ENCODE measurements at places on chromosomes 16 and 17.

DNA sequence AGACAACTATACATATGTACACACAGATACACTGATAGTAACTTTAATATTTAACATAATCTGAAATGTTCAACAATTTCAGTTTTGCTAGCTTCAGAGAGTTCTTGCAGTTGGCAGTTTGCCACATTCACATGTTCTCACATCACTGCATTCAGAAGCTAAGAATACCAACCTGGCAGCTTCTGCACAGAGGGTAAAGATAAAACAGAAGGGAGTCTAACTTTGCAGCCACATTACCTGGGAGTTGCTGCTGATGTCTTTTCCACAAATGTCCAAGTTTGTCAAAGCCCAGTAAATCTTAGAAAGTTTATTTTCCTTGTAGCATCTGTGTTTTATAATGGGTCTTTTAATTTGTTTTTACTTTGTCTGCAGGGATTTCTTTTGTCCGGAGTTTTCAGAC, 332.0 kb downstream of the BCAS3 start:
- DNase-seq, result no peak

- DNase-seq, result no peak
Observed at GRCh38 chr17:39169518-39169917, 3.6 kb upstream of the ARL5C start.

GRCh38 chr17:13671771-13672170, 70.0 kb upstream of the HS3ST3A1 start:
- no peak for DNase-seq

- no peak for DNase-seq
Observed at GRCh38 chr17:39508987-39509386, 47.7 kb downstream of the CDK12 start.

DNA sequence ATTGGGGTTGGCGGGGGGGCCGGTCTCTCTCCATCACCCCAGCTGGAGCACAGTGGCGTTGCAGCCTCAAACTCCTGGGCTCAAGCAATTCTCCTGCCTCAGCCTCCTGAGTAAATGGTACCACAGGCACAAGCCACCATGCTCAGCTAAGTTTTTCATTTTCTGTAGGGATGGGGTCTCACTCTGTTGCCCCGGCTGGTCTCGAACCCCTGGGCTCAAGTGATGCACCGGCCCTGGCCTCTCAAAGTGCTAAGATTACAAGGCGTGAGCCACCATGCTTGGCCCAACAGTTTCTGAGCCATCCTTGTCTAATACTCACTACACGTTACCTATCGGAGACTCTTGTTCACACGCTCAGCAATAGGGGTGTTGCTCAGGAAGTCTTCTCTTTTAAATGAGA, 11.6 kb downstream of the WDR59 start:
- DNase-seq, result no peak

DNA sequence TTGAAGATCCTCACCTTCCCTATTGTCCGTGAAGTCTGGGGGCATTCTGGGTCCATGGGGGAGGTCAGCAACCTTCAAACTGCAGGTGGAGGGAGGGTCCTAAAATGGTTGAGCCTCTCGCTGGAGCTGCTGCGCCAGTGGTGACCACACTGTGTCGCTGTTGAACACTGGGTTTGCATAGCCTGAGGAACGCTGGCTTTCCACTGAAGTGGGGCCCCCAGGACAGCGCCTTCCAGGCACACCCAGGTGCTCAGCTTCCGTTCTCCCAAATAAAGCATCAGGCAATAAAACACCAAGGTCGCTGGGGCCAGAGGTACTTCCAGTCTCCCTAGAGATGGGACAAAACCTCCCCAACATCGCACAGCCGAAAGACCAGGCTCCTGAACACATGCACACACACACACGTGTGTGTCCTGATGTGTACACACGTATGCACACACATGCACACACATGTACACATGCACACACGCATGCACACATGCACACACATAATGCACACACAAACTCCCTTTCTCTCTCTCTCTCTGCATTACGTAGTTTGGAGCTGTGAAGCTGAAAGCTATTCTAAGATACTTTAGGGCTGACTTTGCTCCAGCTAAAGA, 120.6 kb downstream of the IRF8 start:
- no peak for DNase-seq

- DNase-seq, result no peak
Observed at GRCh38 chr17:47687328-47687690, 6.7 kb upstream of the TBKBP1 start.

- DNase-seq, result no peak
Observed at GRCh38 chr16:66484453-66485213, 57.5 kb downstream of the BEAN1 start.

DNA sequence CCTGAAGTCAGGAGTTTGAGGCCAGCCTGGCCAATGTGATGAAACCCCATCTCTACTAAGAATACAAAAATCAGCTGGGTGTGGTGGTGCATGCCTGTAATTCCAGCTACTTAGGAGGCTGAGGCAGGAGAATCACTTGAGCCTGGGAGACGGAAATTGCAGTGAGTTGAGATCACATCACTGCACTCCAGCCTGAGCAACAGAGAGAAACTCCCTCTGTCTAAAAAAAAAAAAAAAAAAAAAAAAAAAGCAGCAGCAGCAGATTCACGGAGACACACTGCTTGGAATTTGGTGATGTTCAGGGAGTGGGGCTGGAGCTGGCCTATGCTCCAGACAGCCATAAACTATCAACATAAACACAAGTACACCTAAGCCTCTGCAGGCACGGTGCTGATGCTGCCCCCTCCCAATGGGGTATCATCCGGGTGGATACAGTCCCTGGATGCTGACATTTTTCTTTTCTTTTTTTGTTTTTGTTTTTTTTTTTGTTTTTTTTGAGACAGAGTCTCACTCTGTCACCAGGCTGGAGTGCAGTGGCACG, 39.6 kb upstream of the RHOT1 start:
- no peak for DNase-seq

DNA sequence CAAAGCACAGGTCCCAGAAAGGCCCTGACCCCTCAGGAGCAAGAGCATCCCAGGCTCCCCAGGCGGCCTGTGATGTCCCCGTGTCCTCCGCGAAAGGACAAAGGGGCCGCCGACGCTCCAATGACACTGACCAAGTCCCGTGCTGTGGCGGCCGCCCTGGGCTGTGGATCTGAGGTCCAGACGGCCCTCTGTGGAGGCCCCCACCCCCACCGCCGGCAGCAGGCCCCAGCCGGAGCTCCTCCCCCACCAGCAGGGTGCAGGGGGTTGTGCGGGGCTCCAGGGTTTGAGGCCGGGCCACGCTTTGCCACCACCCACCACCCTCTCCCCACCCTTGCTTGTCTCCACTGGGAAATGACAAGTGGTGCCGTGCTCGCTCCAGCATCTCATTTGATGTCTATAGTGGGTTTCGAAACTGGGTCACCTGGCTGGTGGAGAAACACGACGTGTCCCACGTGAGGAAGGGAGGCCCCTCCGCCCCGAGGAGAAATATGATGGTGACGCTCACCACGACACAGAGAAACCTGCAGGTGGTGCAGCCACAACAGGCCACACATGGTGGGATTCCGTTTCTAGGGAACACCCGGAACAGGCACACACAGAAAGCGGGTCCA, 31.2 kb upstream of the ZNF469 start:
- DNase-seq, result no peak

DNA sequence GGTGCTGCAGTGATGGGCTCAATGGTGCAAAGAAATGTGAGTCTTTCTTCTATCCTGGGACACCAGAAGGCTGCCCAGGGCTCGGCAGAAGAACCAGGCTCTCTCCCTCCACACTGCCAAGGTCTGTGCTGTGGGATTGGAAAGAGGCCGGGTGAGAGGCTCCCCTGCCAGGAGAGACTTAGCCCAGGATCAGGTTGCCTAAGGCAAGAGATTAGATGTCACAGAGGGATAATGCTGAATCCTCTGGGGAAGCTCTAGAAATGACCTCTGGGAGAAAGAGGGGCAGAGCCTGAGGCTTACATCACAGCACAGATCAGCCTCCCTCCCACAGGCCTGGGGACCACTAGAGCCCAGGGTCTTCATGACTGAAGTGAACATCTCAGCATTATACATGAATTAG, 5.7 kb upstream of the DOC2B start:
- no peak for DNase-seq

DNA sequence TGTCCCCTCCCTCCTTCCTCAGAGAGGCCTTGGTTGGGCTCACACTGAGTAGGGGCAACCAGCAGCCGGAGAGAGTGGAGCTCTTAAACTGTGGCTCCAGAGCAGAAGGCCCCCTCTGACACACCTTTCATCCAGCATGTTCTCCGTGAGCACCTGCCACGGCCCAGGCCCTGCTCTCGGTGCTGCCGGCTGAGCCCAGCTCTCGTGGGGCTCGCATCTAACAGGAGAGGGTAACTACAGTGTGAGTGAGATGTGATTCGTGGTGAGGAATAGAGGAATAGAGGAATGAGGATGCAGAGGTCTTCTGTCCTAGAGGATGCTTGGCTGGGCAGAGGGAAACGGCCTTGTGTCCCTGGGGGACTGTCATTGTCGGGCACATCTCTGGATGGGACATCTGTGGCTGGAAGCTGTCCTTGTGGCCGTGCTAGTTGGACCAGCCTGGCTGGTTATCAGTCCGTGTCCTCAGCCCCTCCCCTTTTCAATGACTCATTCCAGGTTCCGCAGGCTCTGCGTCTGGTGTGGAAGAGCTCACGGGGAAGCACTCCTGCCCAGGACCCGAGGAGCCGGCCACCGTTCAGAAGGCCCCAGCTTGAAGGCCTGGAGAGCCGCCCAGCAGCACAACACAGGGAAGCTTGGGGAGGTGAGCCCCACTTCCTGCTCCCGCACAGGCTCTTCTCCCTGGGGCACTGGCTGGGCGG, 11.9 kb upstream of the DNASE1 start:
- no peak for DNase-seq

GRCh38 chr17:54902611-54903010, 2.0 kb downstream of the TOM1L1 start:
- no peak for DNase-seq
